ENCODE measurements at places on chromosomes 6 and 20. TPM values are rescaled to one million over a fixed set of nuclear protein-coding genes. Genes with fewer than 3 reads are reported as not detected.
A peak's percentile ranks its signal among the peaks of the same experiment; 100 is the strongest.

The SIM1 gene
- 6.0 TPM for total RNA-seq

The AGER gene
- 0.15 TPM for total RNA-seq

The TINAG gene
- total RNA-seq = not detected

The EPPIN gene
- total RNA-seq = not detected

The VGLL2 gene
- not detected for total RNA-seq

The GPX5 gene
- not detected for total RNA-seq

DNA sequence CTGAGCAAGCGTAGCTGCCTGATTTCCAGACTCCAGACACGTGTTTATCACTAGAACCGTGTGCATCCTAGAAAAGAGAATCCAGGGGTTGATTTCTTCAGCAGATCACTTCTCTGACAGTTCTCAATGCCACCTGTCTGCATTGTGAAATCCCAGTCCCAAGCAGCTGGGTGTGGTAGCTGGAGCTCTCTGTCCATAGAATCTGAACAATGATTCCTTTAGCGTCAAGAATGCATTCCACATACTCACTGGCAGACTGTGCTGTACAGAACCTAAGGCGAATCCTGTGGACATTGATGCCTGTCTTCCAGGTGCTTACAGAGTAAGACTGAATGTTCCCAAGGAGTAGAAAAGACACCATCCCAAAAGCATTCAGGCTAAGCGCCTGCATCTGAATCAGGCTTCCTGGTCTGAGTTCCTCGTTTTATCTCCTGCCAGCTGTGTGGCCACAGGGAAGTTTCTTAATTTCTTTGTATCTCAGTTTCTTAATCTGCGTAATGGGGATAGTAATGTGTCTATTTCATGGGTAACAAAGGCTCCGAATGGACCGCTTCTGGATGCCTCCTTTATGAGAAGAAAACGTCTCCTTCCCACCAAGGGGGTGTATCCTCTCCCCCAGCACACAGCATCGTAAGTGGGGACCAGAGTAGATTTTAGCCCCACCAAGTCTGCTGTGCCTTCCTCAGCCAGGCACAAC lies 10.4 kb upstream of the TRAF3IP2 start:
- no peak for DNase-seq

- no peak for DNase-seq
These were observed 42.3 kb upstream of the TBC1D7 start for GRCh38 chr6:13370623-13371022.

DNA sequence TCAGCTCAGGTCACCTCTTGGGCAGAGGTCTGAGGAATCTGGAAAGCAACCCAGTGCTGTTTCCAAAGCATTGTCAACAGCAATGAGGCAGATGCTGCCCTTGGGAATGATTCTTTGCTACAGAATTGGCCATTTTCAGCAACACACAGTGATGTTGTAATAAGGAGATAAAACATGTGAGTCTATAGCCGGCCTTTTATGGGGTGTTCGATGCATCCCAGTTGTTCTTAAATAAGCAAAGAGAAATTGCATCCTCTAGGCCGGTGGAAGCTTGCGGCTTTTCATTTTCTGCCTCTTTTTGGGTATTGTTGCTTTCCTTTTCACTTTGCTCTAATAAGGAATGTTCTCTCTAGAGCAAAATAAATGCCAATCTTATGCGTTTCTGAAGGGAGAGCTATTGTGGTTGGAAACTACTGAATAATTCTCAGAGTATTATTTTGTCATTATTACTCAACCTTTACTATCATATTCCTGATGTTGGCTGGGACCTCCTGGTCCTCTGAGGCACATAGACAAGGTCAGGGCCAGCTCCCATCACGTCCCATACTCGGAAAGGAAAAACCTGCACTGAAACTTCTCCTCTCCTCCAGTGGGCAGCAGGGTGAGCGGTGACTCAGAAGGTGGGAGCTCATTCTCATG lies 214.2 kb downstream of the CDH26 start:
- DNase-seq = no peak

- DNase-seq = no peak
These were observed 134.4 kb downstream of the OR2B2 start for GRCh38 chr6:27777614-27778355.

GRCh38 chr6:31580807-31581433 lies 1.3 kb downstream of the LTB start:
- DNase-seq = peak; percentile 77

DNA sequence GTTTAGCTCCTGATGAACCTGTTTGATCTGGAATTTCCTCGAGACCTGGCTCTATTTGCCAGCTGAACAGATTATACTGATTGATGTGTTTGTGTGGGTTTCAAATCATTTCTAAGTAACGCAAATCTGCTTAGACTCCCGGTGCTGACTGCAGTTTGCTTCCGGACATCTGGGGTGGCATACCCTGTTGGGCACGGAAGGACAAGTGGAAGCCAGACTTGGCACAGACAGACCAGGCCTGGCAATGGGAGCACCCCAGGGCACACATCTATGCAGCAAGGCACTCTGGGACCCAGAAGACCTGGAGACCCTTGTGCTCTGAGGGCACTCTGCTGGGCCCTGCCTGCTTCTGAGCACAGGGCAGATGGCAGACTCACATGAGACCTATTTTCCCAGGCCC lies 433.7 kb upstream of the CHD6 start:
- no peak for DNase-seq

GRCh38 chr20:16428112-16428511 lies 145.1 kb downstream of the KIF16B start:
- no peak for DNase-seq

DNA sequence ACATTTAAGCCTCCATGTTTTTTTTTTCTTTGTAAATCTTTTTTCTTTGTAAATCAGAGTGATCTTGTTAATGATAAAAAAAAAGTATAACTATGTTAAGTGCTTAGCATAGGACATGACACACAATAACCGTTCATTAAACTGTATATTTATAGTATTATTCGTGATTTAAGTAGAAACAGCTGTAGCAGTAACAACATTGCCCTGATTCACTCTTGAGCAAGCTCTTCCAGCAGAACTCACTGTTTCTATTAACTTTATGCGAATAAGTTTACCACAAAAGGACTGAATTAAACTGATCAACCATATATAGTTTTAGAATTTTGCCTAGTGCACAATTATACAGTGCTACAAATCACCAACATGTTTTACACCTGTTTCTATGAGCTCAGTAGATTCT lies 1338.0 kb upstream of the EYS start:
- DNase-seq = no peak

- DNase-seq = no peak
These were observed 194.7 kb upstream of the RREB1 start for GRCh38 chr6:6912817-6913744.

GRCh38 chr6:67630146-67630545 lies 1004.9 kb upstream of the ADGRB3 start:
- DNase-seq = peak; percentile 97

- no peak for DNase-seq
These were observed 162.9 kb downstream of the QKI start for GRCh38 chr6:163577404-163577803.

- DNase-seq = no peak
These were observed 16.7 kb upstream of the MYCT1 start for GRCh38 chr6:152680879-152681517.

DNA sequence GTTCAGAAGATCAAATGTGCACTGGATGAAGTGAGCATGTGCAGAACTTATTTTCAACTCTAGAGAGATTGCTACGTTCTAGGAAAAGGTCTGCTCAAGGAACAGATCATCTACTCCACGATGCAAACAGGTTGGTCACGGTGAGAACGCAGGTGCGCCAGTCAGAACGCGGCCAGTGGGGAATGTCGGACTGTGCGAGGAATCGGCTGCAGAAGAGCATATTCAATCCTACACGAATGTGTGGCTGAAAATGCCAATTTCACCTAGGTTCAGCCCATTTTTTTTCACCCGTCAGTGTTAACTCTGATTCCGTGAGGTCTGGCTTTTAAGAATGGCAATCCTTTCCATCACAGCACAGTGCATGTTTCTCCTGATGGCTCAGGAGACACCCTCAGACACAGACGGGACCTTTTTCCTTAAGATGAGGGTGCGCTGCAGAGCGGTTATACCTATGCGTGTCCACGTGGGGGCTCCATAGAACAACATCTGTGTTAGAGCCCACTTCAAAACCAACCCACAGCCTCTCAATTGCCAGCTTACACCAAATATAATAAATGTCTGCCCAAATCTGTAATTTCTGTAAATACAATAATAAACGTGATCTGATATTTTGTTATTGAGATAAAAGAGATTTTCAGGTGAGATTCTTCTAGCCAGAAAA lies 250.4 kb downstream of the FOXA2 start:
- DNase-seq = peak; percentile 68

DNA sequence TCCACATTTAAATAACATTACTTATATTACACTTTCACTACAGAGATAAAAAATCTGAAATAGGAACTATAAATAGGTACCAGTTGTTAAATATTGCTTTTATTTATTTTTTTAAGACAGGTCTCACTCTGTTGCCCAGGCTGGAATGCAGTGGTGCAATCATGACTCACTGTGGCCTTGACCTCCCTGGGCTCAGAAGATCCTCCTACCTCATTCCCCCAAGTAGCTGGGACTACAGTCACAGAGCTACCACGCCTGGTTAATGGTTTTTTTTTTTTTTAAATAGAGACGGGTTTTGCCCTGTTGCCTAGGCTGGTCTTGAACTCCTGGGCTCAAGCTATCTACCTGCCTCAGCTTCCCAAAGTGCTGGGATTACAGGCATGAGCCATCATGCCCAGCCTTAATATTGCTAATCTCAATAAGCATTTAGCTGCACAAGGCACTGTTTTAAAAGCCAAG lies 17.3 kb downstream of the EEF1E1 start:
- peak; percentile 99 for DNase-seq

GRCh38 chr6:20846602-20847028 lies 312.4 kb downstream of the CDKAL1 start:
- DNase-seq = peak; percentile 48

GRCh38 chr20:50578778-50579165 lies 68.6 kb downstream of the PTPN1 start:
- no peak for DNase-seq

DNA sequence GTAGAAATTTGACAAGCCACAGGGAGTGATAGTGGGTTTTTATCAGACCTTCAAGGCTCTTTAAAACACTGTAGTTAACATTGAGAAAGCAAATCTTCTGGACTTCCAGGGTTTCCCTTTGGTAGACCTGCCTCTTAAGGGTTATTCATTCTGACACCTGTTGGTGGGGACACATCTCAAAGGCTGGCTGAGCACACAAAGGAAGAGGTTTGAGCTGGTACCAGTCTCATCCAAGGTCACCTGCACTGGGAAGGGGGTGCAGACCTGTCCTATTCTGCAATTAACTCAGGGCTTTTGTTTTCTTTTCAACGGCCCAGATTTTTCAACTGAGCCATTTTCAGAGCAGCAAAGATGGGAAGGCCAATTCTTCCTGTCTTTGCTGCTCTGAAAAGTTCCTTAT lies 45.6 kb downstream of the EDN1 start:
- DNase-seq = peak; percentile 9

DNA sequence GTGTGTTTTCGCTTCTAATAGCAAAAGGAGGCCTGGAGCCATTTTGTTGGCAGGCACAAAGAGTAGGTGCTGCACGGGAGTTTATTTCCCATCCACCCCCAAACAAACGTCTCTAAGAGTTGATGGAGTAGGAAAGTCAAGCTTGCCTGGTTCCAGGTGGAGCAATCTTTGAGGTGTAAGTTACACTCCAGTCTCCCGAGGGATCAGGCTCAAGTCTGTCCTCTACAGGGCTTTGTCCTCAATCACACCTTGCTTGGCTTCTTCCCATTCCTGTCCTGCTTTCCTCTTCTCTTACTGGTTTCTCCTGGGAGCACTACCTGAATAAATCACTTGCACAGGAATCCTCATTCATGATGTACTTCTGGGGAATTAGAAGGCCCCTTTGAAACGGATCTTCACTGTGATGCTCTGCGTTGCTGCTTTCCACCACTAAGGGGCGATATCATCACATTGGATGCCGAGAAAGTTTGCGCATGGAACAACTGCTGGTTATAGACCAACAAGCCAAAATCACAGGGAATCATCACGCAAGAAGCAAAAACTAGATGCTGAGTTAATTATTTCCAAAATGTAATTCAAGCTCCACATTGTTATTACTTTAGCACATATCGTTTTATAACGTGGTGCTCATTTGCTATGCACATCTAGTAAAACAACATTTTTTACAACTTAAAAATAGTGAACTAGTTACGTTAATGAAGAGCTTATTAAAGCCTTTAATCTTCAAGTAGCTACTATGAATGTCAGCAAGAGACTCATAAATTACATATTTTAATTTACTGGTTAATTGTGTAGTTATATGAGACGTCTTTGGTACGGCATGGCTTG lies 156.8 kb downstream of the DNAH8 start:
- DNase-seq = peak; percentile 44

GRCh38 chr6:147417954-147418353 lies 90.5 kb upstream of the SAMD5 start:
- DNase-seq = no peak

- DNase-seq = no peak
These were observed 31.3 kb downstream of the MARCKS start for GRCh38 chr6:113888493-113888892.

- DNase-seq = peak; percentile 27
These were observed 793.9 kb downstream of the QKI start for GRCh38 chr6:164208371-164208770.

DNA sequence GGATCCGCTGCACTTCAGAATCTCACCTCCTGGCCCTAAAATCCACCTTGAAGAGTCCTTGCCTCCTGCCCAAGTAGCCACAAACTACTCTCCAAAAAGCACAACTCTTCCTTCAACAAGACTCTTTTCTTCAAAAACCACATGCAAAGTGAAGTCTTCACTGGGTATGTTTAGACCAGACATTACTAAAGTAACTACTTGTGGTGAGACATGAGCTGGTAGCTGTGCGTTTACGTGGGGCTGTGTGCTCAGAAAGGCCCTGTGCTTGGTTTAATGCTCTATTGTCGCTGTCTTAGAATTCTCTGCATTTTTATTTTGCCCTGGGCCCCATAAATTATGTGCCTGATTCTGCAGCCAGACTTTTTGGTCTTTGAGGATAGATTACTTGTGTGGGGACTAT lies 104.4 kb upstream of the HDAC2 start:
- DNase-seq = no peak

DNA sequence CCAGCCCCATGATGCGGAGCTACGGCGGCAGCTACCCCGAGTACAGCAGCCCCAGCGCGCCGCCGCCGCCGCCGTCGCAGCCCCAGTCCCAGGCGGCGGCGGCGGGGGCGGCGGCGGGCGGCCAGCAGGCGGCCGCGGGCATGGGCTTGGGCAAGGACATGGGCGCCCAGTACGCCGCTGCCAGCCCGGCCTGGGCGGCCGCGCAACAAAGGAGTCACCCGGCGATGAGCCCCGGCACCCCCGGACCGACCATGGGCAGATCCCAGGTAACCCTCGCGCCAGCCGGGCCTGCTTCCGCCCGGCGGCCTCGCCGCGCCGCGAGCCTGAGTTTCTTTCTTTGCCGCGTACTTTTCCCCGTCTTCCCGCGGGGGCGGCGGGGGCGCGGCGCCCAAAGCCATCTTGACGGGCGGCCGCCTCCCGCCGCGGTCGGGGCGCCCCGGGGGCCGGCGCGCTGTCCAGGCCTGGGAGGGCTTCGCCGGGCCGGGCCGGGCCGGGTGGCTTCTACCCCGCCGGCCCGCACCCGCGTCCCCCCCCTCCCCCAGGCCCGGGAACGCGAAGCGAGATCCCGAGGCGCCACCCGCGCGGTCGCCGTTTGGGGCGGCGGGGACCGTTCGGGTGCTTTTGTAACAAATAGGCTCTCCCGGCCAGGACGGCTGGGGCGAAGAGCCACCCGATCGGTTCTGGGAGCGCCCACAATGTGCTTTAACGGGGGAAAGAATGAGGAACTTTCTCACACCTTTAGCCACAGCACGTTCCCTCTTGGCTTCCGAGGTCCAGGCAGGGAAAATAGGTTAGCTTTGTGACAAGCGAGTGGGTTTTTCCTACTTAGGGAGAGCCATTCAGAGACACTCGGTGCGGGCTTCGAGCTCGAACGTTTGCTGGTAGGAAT lies 2.3 kb downstream of the ARID1B start:
- peak; percentile 58 for DNase-seq

GRCh38 chr6:36679043-36679833 lies 724 bp downstream of the CDKN1A start:
- peak; percentile 82 for DNase-seq

Data from M059J (cell line).